ENCODE measurements at places on chromosomes 1 and 21. TPM values are rescaled to one million over a fixed set of nuclear protein-coding genes. Genes with fewer than 3 reads are reported as not detected.

The EFHD2 gene
- 78.6 TPM for total RNA-seq

The CLCA1 gene
- total RNA-seq: not detected

The OR2M3 gene
- total RNA-seq: not detected

The TCHH gene
- not detected for total RNA-seq

The TENT5C gene
- total RNA-seq: 30.0 TPM

The PTTG1IP gene
- total RNA-seq: 71.5 TPM

The TTC22 gene
- 15.6 TPM for total RNA-seq

The ZBTB37 gene
- 6.6 TPM for total RNA-seq

The MAN1C1 gene
- 10.9 TPM for total RNA-seq

GRCh38 chr1:16385659-16386453 is 18.8 kb downstream of the SZRD1 start:
- DNase-seq: no peak

DNA sequence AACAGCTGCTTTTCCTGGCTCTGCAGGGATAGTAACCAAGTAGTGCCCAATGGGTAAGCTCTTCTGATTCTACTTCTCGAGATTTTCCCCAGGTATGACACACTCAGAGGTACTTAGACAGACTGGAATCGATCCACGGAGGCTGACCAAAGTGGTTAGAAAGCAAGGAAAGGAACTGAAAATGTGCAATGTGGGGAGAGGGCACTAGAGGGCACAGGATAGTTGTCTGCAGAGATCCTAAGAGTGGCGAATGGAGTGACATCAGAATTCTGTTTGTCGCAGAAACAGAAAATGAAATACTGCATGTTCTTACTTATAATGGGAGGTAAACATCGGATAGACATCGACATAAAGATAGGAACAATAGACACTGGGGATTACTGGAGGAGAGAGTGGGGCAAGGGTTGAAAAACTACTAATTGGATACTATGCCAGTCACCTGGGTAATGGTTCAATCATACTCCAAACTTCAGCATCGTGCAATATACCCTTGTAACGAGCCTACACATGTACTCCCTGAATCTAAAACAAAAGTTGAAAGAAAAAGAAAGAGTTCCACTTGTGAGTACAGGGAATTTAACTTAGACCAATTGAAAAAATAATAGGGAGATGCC is 23.3 kb downstream of the CYP2J2 start:
- peak; percentile 52 for DNase-seq

DNA sequence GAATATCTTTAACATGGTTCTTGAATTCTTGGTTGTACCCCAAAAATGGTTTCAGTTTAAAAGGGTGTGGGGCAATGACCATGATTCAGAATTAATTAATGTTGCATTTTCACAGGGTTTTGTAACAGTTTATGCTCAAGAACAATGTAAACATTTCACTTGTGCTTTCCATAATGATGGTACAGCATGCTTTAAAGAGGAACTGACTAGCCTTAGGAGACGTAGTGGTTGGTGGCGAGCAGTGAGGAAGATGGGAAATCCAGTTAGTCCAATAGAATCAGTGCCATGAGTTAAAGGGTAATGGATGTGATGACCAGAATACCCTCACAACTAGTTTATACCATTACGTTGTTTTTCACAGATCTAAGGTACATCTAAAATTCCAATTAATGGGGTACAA is 138.0 kb downstream of the HS2ST1 start:
- no peak for DNase-seq

DNA sequence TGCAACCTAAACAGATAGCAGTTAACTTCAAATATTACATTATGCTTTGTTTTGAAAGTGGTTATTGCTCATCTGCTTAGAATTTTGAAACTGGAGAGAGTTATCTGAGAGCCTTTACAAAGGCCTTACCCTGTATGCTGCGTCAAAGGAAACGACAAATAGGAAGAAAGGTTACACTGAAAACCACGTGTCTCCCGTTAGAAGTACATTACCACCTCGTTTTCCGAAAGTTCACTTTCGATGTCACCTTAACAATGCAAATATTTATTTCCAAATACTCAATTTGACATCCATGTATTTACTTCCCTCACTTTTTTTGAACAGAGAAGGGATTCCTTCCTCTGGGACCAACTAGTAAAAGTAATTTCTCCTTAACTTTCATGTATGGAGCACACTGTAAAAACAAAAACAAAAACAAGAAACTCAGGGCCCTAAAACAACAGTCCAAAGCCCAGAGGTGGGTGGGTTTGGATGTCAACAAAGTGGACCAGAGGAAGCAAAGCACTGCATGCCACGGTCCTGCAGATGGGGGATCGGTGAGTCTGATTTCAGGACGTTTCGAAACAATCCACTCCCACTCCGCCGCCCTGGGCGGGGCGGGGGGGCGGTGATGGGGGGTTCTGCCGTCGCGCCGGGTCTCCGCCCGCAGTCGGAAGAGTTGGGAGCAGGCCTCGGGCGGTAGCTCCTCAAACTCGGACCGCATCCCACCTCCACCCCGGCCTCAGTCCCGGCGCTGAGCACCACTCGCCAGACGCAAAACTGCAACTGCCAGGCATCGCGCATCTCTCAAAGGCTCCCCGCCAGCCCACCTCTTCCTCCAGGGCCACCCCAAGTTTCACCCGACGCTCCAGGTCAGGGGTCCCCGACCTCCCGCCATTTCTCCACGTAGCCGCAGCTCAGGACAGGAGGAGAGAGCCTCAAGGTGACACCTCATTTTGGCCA is 841 bp downstream of the ADSS2 start:
- peak; percentile 43 for DNase-seq

- no peak for DNase-seq
These were observed 5.2 kb downstream of the RGL1 start for GRCh38 chr1:183810121-183810520.

DNA sequence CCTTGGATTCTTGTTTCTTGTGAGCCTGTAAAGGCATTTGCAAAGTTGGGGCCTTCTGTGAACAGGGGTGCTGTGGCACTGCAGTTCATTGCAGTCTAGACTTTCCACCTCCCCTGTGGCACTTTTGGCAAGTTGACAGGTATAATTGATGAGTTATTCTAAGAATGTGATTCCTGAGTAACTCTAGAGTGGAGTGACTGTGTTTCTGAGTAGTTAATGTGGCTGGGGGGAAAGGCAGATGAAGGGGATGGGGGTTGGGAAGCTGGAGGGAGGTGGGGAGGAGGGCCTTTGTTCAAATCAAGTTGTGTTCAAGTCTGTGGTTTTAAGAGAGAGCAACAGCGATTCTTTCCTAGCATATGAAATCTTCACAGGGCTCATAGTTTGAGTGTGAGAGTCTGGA is 32.9 kb downstream of the PBX1 start:
- no peak for DNase-seq

All from body of pancreas (tissue), 4 donors.